ENCODE measurements at places on chromosomes 2 and 18. TPM values are rescaled to one million over a fixed set of nuclear protein-coding genes. Genes with fewer than 3 reads are reported as not detected.

HAAO gene
- total RNA-seq: 16.2 TPM

POTEI gene
- total RNA-seq: not detected

MALL gene
- 26.2 TPM for total RNA-seq

UGT1A5 gene
- 2.1 TPM for total RNA-seq

DNA sequence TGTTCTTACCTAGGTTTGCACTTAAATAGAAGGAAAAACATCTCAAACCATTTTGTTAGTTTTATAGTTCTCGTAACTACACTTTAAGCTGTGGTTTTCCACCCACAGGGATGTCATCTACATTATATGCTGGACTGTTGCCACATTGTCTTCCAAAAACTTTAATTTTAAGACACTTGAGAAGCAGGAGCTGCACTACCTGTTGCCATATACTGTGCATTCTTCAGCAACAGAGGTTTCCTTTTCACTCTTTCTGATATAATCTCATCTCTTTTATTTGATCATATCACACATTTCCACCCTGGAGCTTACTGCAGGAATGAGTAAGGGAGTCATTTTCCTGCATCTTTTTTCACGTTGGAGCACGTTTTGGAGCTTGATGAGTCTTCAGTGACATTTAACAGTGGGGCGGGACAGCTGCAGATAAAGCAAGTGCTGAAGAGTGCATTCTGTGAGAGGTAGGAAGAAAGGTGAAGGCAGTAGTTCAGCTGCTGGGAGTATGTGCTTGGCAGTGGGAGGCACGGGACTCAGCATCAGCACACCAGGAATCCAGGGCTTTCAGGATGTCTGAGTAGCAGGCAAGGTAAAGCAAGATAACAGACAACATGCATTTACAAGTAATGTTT, 3.8 kb downstream of the LIMS1 start:
- no peaks in the 10 kb centered on the region for H3K27me3 ChIP-seq
- no peak for DNase-seq
- no peaks in the 10 kb centered on the region for H3K36me3 ChIP-seq
- no peak overlapping the region for H3K27ac ChIP-seq
- no peak overlapping the region for H3K4me3 ChIP-seq

GRCh38 chr2:191749181-191749540, 71.2 kb downstream of the NABP1 start:
- no peak overlapping the region for H3K4me3 ChIP-seq
- H3K27ac ChIP-seq: no peak overlapping the region
- no peaks in the 10 kb centered on the region for H3K27me3 ChIP-seq
- H3K36me3 ChIP-seq: no peaks in the 10 kb centered on the region

- H3K4me1 ChIP-seq: peaks cover 25% of the 10 kb centered on the region
- no peak overlapping the region for H3K27ac ChIP-seq
- no peak overlapping the region for H3K4me3 ChIP-seq
- no peaks in the 10 kb centered on the region for H3K36me3 ChIP-seq
- H3K27me3 ChIP-seq: peaks cover 45% of the 10 kb centered on the region
Observed at GRCh38 chr2:44955593-44956392, 14.3 kb downstream of the SIX3 start.

DNA sequence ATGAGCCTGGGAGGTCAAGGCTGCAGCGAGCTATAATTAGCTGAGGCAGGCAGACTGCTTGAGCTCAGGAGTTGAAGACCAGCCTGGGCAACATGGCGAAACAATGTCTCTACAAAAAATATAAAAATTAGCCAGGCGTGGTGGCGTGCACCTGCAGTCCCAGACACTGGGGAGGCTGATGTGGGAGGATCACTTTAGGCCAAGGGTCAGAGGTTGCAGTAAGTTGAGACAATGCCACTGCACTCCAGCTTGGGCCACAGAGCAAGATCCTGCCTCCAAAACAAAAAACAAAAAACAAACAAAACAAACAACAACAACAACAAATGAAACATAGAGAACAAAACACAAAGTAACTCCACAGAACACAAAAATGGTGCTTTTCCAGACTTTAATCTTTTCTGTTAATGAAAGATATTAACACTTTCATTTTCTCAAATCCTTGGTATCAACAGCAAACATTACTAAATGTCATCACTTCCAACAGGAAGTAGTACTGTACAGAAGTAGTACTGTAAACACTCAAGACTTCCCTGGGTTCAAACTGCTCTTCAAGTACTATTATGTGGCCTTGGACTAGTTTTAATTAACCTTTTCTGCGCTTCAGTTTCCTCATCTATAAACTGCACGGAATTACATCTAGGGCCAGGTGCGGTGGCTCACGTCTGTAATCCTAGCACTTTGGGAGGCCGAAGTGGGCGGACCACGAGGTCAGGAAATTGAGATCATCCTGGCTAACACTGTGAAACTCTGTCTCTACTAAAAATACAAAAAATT, 27.9 kb downstream of the PUM2 start:
- no peak overlapping the region for H3K27ac ChIP-seq
- no peak for DNase-seq
- H3K36me3 ChIP-seq: peaks cover 10% of the 10 kb centered on the region
